ENCODE measurements at places on chromosomes 16 and 17.
A peak's percentile ranks its signal among the peaks of the same experiment; 100 is the strongest.

DNA sequence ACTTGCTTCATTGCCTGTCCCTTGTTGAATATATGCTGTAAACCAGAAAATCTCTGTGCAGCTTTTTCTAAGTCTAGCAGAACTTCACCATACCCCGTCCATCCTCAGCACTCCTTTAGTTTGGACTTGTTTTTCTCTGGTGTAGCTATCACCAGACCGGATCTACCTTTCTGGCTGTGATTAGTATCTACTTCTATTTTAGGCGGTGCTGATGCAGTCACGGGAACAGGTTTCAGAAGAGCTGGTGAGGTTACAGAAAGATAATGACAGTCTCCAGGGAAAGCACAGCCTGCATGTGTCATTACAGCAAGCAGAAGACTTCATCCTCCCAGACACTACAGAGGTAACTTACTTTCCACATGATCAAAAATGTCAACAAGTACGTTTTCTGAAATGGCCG is 46.4 kb downstream of the NUP88 start:
- no peak for DNase-seq

- no peak for DNase-seq
Observed at GRCh38 chr17:61065263-61065773, 334.3 kb upstream of the TBX2 start.

- no peak for DNase-seq
Observed at GRCh38 chr17:46772475-46773220, 45.8 kb downstream of the WNT3 start.

DNA sequence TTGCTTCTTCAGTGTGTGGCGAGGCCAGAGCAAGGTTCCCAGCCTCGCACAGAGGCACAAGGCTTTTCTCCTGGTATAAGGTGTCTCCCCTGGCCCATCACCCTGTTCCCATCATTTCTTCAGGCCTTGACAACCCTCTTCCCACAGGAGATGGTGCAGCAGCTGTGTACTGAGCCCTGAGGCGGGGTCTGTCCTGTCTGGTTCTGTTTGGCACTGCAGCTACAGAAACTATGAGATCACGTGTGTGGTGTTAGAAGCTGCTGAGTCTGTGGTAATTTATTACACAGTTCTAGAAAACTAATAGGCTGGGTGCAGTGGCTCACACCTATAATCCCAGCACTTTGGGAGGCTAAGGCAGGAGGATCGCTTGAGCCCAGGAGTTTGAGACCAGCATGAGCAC is 7.2 kb downstream of the PLA2G15 start:
- DNase-seq, result no peak

GRCh38 chr17:76922084-76922483 is 53.9 kb downstream of the MGAT5B start:
- DNase-seq, result no peak

- DNase-seq, result no peak
Observed at GRCh38 chr17:17557796-17558195, 33.7 kb downstream of the PEMT start.

DNA sequence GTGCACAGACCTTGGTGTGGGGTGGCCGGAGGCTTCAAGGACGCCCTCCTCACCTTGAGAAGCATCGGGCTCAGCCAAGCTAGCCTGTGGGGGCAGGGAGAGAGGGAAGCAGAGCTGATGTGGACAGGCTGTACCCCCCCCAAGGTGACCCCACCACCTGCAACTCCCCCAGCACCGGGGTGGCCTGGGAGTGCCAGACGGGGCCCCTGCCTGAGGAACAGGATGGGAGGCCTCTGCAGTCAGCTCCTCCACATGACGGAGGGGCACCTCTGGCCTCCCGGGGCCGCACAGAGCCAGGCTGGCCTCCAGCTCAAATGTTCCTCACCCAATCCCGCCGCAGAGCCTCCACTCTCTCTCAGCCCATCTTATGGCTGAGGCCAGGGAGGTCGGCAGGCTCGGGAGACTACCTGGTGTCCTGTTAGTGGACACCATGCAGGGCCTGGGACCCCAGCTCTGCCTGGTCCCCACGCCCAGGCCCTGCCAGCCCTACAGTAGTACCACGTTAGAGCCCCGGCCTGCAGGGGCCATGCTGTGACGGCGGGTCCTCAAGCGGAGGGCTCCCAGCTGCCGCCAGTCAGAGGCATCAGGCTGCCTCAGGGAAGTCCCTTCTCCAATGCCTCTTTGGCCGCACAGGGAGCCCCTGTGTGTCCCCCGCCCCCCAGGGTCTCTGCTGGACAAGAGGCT is 19.4 kb upstream of the SLC38A10 start:
- no peak for DNase-seq

DNA sequence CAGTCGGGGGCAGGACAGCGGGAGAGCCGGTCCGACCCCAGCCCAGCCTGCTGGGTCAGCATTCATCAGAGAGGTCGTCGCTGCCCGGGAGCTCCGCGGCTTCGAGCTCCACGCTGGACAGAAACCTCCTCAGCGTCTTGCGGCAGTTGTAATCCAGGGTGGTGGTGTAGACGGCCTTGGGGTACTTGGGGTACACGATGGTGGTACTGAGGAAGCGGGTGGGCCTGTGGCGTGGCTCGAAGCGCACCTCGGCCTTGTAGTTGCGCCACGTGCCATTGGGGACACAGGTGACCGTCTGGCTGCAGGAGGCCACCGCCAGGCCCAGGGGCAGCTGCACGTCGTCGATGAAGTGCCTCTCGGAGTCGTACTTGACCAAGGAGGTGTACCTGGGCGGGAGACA is 90.5 kb upstream of the RPH3AL start:
- DNase-seq, result no peak

DNA sequence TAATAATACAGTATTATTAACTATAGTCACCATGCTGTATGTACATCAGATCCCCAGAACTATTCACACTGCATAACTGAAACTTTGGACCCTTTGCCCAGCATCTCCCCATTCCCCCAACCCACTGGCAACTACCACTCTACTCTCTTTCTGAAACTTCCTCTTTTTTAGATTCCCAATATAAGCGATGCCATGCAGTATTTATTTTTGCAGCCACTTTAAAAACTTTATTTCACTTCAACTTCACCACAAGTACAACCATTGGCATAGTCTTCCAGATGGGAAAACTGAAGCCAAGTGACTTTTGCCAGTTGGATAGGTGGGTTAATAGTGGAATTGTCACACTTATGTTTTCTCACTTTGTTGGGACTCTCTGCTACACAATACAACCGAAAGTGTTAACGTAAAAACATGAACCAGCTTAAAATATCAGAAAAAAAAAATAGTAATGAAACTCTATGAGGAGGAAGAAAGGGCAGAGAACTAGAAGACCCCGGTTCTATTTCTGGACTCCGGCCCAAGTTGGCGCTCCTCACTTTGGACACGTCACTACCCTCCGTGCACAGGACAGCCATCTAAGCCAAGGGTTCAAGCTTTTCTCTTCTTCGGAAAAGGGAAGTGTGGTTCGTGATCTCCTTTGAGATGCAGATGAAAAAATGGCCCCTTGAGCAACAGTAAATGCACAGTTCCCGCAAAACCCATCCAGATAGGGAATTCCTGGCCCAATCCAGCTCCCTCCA is 743 bp downstream of the SHCBP1 start:
- peak; percentile 63 for DNase-seq

GRCh38 chr17:72219137-72219823 is 98.5 kb downstream of the SOX9 start:
- no peak for DNase-seq

- DNase-seq, result peak; percentile 85
Observed at GRCh38 chr16:57690782-57691471, 3.7 kb upstream of the DRC7 start.

- DNase-seq, result no peak
Observed at GRCh38 chr17:75698659-75699058, 22.6 kb upstream of the ITGB4 start.

- no peak for DNase-seq
Observed at GRCh38 chr16:7979448-7980132, 610.7 kb downstream of the TMEM114 start.

GRCh38 chr16:88354229-88355092 is 28.3 kb upstream of the ZNF469 start:
- no peak for DNase-seq

DNA sequence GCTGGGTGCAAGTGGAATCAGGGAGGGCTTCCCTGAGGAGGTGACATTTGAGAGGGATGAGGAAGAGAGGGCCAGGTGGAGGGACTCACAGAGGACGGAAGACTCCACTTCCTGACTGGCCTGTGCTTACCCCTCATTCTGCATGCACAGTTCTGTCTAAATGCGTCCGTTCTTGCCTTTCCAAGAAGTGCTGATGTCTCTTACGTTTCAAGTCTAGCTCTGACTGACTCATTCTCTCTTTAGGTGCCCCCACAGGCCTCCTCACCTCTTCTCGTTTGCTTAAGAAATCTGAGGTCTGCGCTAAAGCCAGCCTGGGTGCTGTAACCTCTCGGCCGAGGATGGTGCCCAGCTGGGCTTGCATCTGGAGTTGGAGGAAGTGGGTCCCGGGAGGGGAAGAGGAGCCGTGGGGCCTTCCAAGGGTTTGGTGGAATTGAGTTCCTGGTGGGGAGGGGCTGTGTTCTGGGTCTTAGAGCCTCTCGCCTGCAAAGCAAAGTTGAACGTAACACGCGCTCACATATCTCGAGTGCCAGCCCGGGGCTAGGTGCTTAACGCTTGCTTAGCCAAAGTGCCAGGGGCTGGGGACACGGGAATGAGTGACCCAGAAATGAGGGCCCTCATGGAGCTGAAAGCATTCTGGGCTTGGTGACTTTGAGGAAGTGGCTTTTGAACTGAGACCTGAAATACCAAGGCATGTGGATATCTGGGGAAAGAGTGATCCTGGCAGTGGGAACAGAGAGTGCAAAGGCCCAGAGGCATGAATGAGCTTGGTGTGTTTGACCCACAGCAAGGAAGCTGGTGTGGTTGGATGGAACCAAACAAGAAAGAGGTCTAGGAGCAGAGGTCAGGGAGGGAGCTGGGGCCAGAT is 4.8 kb downstream of the IL4R start:
- peak; percentile 95 for DNase-seq

- DNase-seq, result no peak
Observed at GRCh38 chr16:3762107-3762750, 44.9 kb upstream of the TRAP1 start.

- peak; percentile 42 for DNase-seq
Observed at GRCh38 chr16:11033629-11034420, 89.5 kb downstream of the CLEC16A start.

DNA sequence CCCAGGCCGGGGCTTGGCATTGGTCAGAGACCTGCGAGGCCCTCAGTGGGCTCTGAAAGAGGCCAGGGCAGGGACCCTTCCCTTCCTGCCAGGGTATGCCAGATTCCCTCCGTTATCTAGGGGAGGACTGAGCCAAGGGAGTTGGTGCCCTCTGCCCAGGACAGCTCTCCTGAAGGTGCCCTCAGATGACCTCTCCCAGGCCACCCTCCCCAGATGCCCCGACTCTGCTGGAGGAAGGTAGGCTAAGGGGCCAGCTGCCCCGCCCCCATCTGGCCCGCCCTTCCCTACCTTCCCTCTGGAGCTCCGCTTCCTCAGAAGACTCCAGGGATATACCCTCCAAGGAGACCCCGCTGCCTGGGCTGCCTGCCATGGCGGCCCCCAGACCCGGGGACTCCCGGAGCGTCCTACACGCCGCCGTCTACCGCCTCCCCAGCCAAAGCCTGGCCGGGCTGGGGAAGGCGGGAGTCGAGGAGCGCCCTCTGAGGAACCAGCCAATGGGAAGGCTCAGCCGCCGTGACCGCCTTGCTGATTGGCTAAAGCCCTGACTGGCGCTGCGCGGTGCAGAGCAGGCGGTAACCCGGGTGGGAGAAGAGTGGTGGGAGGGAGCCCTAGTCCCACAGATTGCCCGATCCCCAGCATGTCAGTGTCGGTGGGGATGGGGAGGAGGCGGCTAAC is 7.0 kb downstream of the MPP2 start:
- DNase-seq, result peak; percentile 54

DNA sequence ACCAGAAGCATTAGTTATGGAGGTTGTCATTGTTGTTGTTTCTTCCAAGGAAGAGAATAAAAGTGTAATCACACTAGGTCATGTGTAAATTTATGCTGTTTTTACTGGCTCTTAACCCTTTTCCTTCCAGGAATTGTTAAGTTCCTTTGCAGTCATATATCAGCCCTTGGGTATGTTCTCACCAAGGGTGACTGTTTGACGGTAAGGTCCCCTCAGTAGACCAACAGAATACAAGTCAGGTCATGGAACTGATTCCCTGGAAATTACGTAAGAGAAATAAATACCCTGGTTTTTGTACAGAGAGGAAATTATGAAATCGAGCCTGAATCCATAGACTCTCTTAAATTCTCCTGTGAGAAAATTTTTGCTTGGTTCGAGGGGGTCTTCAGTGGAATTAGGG is 11.2 kb upstream of the KCNJ2 start:
- no peak for DNase-seq

DNA sequence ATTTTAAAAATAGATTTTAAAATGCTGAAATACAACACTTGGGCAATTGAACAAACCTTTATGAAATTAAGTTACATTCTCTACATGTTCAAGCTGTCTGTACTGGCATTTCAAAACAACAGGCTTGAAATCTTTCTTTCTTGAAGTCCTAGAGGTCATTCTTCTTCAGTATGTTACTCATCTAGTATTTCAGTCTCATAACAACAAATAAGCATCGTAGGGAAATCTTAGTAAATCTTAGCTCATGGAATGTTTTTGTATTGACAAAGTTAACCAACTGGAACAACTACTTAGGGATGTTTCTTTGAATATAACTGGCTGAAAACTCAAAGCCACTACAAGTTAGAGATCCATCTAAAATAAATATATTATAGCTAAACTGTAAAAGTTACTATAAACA is 96.6 kb downstream of the KIF2B start:
- no peak for DNase-seq

GRCh38 chr16:23498863-23499262 is 11.4 kb downstream of the GGA2 start:
- no peak for DNase-seq

DNA sequence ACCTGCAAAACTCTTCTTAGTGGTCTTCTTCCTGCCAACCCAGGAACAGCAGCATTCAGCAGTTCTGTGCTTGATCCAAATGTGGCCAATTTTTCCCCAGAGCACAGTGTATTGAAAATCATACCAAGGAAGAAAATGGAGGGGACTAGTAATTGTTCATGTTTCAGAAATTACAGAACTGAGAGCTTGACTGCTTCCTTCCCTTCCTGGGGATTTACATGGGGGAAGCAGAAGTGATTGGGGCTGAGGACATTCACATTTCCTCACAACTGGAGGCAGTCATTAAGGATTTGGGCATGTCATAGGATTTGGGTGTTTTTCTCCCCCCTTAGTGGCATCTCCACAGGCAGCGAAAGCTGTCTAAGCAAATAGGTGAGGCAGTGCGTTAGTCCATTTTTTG is 19.7 kb downstream of the CIITA start:
- no peak for DNase-seq

DNA sequence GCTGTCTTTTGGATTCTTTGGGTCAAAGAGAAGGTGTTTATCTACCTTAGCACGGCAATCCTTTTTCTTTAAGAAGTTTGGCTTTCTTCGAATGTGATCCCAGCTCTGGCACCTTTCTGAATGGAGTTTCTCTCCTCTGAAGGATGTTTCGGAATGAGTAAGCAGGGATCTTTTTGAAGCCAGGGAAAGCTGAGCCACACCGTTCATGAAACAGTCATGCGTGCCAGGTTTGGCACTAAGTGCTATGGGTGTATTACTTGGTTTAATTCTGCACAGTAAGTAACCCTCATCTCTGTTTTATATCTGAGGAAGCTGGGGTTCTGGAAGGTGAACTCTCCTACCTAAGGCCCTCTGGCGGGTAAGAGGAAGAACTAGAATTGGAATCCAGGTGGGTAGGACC is 234.5 kb downstream of the NTN1 start:
- DNase-seq, result no peak

Measured in HL-60 (cell line).